Activated T-cell treated with anti-CD3 and anti-CD28 coated beads for 1 hour (primary cell): ENCODE measurements at places on chromosomes 6 and 20.

DNA sequence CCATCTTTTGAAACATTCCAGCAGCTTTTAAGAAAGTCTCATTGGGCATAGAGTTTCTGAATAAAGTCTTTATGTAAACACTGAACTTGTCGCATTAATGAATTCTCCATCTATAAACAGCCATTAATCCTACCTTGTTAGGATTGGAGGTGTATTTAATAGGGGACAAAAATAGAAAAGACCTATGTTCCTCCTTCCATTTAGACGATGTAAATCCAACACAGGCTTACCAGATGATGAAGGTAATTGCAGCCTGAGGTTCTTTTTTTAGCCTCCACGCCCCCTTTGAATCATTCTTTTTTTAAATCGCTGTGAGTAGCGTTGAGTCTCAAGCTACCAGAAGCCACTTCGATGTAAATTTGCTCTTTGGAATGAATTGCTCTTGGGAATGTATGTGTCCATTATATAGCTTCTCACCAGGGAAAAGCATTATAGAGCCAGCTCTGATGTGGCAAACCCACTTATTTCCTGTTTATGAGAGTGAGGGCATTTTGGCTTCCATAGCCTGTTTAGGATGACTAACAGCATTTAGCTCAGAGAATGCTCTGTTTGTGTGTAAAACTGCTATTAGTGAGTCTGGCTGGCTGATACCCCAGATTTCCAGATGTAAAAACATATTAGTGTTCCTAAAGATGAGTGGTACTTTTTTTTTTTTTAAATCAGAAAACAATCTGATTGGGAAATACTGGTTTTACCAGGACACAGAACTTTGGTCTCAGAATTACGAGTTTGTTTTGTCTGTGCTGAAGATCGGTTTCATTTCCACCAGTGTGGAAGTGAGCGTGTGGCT lies 74.9 kb upstream of the CLDN20 start:
- DNase-seq: no peak

DNA sequence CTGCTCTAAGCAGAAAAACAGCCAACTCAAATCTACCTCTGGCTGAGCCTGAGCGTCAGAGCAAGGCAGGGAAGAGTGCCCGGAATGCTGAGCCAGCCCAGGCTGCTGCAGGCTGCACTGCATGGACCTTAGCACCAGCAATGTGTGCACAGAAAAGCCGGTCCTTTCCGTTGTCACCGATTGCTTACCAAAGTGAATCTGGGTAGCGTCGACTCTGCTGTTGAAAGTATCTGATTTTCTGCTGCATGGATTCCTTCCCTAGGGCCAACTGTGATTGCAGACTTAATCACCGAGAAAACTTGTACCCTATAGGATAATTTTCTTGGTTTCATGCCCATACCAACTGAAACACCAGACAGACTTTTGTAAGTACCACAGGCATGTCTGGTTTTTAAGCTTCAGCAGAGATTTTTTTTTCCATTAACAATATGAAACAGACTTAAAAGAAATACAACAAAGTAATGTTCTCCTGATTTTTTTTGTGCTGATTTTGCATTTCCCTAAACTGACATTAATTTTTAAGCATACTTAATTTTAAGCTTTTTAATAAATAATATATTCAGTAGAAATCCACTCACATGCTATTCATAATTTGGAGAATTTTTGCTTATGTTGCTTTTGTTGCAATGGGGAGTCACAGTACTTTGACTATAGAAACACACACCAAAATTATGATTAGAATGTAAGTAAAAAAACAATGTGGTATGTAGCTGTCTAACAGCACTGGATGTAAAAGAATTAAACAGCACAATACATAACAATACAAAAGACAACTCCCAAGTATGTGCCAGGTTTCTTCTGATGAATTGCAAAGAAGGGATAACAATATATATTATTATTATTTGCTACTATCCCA lies 218.0 kb downstream of the THBS2 start:
- DNase-seq: no peak

- DNase-seq: no peak
These were observed 101.1 kb downstream of the HIVEP1 start for GRCh38 chr6:12113190-12113577.

DNA sequence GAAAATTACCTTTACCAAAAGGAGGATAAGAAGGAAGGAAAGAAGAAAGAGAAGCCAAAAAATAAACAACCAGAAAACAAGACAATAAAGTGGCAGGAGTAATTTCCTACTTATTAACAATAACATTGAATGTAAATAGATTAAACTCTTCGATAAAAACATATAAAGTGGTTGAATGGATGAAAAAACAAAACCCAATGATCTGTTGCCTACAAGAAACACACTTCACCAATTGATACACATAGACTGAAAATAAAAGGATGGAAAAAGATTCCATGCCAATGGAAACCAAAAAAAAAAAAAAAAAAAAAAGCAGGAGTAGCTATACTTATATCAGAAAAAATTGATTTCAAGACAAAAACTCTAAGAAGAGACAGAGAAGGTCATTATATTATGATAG lies 518.9 kb downstream of the BCKDHB start:
- DNase-seq: no peak

DNA sequence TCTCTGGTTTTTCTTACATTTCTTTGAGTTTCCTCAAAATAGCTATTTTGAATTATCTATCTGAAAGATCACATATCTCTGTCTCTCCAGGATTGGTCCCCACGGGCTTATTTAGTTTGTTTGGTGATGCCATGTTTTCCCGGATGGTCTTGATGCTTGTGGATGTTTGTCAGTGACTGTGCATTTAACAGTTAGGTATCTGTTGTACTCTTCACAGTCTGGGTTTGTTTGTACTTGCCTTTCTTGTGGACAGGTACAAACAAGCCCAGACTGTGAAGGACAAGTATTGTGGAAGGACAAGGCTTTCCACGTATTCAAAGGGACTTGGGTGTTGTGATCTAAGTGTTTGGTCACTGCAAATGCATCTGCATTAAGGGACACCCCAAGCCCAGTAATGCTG lies 49.9 kb upstream of the TOP1 start:
- DNase-seq: no peak

- DNase-seq: no peak
These were observed 1.4 kb downstream of the RIMS1 start for GRCh38 chr6:71887744-71888230.

DNA sequence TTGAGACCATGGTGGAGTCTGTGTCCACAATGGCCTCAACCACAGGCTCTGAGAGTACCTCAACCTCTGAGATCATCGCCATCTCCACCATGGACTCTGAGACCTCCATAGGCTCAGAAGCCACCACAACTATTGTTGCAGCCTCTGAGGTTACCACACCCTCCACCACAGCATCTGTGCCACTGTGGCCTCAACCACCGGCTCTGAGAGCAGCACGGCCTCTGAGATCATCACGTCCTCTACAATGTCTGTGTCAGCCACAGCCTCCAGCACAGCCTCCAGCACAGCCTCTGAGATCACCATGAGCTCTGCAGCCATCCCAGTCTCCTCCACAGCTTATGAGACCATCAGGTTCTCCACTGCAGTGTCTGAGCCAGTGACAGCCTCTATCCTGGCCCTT lies 19.4 kb upstream of the MUC21 start:
- DNase-seq: no peak

- no peak for DNase-seq
These were observed 142.5 kb downstream of the PREX1 start for GRCh38 chr20:48685300-48685699.

DNA sequence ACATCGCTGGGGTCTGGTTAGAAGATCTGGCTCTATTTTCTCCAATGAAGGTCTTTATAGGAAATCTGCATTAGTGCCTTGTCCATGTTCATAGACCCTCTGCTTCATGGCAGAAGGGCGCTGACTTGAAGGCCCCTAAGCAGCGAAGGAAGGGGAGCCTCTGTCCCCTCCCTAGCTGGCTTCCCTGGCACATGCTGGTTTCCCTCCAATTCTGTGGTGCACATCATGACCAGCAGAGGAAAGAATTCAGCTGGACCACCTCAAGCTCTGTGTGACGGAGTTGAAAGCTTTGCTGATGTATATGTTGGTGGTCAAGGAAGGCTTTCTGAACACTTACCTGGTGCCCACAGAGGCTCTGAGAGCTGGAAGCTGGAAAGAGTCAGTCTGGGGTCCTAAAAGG lies 129.7 kb upstream of the MYLIP start:
- DNase-seq: no peak

- DNase-seq: no peak
These were observed 182.5 kb upstream of the JARID2 start for GRCh38 chr6:15063253-15063853.

GRCh38 chr6:39961178-39961577 lies 26.9 kb upstream of the MOCS1 start:
- no peak for DNase-seq

GRCh38 chr20:621125-621756 lies 11.1 kb upstream of the TCF15 start:
- DNase-seq: no peak

GRCh38 chr6:293193-294174 lies 1.2 kb downstream of the DUSP22 start:
- peak; percentile 12 for DNase-seq
